Left lung (tissue), 14 donors: ENCODE measurements at places on chromosomes 7 and 10. TPM values are rescaled to one million over a fixed set of nuclear protein-coding genes. Genes with fewer than 3 reads are reported as not detected.
A peak's percentile ranks its signal among the peaks of the same experiment; 100 is the strongest.

DNA sequence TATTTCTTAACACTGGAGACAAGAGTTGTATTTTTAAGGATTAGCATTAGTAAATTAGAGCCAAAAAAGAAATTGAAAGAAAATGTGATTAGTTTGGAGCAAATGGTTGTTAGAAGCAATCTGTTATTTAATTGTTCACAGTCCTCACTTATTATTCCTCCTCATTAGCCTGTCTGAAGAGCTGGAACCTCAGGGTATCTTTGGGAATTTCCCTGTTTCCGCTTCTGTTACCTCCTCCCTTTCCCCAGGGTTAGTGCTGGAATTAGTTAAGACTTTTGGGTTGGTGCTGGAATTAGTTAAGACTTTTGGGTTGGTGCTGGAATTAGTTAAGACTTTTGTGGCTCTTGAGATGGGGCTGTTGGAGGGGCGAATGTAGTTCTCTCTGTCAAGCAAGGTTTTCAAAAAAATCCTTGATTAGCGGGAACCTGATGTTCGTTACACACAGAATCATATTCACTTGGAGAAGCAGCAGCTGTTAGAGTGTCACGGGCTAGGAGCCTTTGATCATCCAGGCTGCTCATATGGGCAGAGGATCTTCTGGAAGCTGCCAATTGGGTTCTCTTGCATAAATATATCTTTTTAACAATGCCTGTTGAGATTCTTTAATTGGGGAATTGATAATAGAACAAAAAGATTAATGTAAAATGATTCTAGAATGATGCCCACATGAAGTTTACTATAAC is 251.0 kb upstream of the NPSR1 start:
- DNase-seq = peak; percentile 46

Gene PDE1C
- 3.0 TPM for polyA plus RNA-seq

DNA sequence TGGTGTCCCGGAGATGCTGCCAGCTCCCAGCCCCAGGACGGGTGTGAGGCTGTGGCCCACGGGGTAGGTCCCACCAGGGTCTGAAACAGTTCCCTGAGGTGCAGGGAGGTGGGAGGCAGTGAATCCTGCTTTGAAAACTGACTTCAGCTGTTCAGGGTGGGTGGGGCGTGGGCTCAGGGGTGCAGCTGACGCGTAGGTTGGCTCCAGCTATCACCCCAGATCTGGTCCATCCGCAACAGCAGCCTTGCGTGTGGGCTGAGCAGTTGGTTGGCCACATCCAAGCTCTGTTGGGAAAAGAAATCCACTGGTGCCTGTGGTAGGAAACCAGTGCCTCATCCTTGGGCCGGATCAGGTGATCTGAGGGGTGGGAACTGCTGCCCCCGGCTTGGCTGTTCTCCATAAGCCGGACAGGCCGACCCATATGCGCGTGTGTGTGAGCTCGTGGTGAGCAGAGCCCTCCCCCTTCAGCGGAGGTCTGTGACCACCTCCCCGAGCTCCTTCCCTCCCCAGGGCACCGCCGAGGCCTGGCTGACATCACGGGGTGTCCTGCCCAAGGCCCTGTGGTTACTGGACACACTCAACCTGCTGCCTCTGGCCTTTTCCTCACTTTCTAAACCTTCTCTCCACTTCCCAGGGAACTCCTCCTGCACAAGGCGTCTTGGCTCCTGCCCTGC is 15.4 kb upstream of the FAM20C start:
- DNase-seq = no peak

GRCh38 chr7:95608359-95609173 is 12.2 kb upstream of the PDK4 start:
- DNase-seq = peak; percentile 95

Gene WASL
- 53.7 TPM for polyA plus RNA-seq

DNA sequence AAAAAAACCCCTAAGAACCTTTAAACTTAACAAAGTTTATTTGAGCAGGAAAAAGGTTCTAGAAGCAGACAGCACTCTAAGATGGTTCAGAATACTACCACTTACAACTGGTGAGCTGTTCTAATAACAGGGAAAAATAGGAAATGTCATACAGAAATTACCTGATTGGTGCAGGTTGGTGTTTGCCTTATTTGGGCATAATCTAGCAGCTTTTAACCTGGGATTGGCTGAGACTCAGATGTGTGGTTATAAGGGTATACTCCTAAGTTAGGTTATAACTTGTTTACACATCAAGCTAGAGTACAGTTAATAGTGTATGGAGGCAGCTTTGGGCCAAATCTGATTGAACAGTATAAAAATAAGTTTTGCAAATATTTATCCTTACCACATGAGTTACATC is 59.8 kb downstream of the MAPK8 start:
- no peak for DNase-seq

Gene UBE3C
- polyA plus RNA-seq = 40.9 TPM

Gene NME8
- polyA plus RNA-seq = not detected

- DNase-seq = peak; percentile 43
Measured at GRCh38 chr10:56317603-56318002, 43.5 kb downstream of the ZWINT start.

DNA sequence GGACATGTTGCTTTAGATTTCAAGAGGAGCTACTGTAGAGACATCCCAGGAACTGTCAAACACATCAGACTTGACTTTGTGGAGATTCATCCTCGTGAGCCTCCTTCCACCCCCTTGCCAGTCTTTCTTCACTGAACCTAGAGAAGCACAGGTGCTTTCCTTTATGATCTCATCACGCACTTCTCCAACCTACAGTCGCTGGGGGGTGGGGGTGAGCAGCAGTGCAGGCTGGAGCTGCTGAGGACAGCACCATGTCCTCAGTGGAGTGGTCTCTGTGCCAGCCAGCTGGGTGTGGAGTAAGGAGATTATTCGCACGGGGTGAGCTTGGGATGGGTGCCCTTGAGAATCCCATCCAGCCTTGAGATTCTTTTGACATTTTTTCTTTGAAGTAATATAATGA is 88.1 kb downstream of the VOPP1 start:
- DNase-seq = no peak

Gene SPOCK2
- 9.9 TPM for polyA plus RNA-seq

- no peak for DNase-seq
Measured at GRCh38 chr10:108166401-108166800, 1001.9 kb upstream of the SORCS1 start.

GRCh38 chr7:17677408-17677807 is 262.9 kb downstream of the SNX13 start:
- no peak for DNase-seq

GRCh38 chr7:122307228-122307621 is 2.7 kb upstream of the FEZF1 start:
- DNase-seq = no peak

- no peak for DNase-seq
Measured at GRCh38 chr7:3244241-3244814, 56.7 kb upstream of the SDK1 start.

Gene HMX2
- not detected for polyA plus RNA-seq

Gene KCNMA1
- polyA plus RNA-seq = 3.3 TPM

DNA sequence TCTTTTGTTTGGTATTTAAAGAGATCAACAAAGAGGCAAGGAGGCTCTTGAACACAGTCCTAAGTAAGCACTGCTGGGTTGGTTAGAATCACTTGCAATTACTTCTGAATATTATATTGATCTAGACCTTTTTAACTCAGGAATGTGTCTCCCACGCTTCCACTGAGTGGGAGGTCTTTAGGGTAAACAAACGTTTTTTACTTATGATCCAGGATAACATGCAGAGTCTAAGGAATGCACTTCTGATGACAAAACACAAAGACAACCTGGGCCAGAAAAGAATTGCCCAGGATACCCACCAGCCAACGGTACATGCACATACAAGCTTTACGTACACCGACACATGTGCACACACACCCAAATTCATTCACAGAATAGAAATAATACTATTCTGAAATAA is 626.9 kb downstream of the PARD3 start:
- DNase-seq = no peak
